ENCODE measurements at places on chromosomes 3 and 15.

- no peak for DNase-seq
Measured at GRCh38 chr3:42183991-42184632, 81.9 kb downstream of the CCK start.

DNA sequence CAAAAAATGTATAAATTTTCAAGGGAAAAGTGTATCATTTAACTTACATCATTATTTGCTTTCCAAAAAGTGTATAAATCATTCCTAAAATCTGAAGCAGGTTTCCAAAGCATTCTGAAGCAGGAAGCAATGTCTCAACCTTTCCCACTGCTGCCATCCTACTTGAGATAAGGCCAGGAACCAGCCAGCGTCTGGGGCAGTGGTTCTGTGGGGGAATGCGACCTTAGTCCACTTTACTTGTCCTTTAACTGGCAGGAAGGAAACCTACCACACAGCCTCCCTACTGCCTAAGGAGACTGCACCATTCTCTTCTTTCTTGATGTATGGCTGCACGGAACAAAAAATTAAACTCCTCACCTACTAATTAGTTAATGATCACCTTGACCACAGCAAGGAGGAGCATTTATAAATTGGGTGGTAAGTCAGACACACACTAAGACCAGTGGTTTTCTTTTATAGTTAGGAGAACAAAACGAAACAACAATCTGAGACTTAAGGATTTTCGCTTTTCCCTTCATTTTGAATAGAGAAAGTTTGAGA lies 3.7 kb downstream of the SORD start:
- no peak for DNase-seq

GRCh38 chr3:87287011-87287410 lies 10.6 kb upstream of the POU1F1 start:
- DNase-seq: no peak

DNA sequence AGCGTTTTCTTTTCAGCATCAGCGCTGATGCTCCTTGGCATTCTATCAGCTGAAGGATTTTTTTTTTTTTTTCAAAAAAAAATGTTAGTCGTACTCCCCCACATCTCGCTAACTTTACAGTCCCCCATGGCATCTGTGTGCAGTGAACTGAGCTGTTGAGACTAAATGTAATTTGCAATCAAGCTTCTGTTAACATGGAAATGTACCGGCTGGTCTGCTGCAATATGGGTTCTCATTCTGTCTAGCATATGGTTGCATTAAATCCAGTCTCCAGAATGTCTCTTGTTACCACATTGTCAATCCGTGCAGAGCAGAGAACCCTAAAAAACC lies 32.2 kb upstream of the TPRG1 start:
- DNase-seq: no peak

DNA sequence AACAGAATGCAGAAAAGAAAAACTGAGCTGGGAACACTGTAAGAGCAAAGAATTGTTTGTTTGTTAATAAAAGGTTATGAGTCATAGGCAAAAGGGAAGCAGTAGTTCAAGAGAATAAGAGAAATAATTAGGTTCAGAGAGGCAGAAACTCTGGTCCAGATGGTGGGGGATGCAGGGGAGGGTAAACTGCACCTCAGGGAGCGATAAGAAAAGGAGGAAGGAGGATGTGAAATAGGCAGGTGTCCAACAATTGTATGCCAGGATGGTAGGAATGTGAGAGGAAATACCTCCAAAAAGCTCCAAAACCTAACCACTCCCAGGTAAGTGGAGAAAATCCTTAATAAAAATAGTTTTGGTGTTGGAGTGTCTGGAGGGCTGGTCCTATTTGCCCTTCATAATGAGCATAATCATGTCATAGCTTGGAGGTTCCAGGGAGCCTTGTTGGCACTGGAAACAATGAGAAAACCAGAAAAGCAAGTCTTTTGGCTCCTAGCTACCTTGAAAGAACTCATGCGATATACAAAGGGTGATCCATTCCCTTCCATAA lies 405.4 kb upstream of the TBL1XR1 start:
- DNase-seq: no peak

GRCh38 chr3:197393711-197394110 lies 95.3 kb upstream of the DLG1 start:
- DNase-seq: no peak

GRCh38 chr3:88003115-88003755 lies 55.6 kb downstream of the CGGBP1 start:
- DNase-seq: no peak

GRCh38 chr3:2589336-2589969 lies 490.8 kb downstream of the CNTN4 start:
- no peak for DNase-seq

DNA sequence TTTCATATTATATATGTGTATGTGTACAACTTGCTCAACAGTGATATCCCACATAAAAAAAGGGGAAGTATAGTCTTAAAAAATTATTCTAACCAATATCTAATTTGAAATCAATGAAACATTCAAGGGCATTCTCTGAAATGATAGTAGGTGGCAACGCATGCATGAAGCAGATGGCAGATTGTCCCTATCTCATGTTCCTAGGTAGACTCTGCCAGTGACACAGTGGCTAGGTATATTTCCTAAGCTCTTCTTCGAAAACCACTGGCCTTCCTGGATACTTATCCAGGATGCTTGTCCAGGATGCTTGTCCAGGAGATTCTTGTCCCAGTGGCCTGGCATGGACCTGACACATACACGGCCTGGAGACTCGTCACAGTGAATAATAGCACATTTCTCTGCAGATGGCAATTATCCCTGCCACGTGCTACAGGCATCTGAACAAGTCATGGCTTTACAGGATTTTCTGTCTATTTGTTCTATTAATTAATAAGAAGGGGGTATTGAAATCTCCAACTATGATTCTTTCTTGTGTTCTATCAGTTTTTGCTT lies 54.9 kb downstream of the OCA2 start:
- DNase-seq: no peak

DNA sequence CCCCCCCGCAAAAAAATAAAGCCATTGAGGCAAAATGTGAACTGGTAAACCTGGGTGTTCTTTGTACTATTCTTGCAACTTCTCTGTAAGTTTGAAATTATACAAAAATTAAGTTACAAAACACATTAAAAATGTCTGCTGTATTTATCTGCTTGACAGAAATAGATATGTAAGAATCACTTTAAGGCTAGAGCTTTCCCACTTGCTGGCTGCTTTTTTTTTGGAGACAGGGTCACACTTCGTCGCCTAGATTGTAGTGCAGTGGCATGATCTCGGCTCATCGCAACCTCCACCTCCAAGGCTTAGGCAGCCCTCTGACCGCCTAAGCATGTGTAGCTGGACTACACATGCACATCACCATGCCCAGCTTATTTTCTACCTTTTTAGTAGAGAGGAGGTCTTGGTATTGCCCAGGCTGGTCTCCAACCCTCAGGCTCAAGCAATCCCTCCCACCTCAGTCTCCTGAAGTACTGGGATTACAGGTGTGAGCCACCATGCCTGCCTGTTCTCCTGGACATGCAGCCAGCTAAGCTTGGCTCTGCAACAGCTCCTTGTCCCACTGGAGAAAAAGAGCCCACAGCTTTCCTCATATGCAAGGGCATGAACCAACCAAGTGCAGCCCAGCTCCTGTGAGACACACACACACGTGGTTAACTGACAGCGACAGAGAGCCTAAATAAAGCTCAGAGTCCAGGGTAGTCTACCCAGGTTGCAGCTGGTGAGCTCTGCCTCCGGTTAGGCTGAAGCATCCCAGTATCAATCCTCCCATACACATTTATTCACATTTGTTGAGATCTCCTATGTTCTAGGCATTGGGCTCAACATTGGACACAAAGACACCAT lies 4.5 kb downstream of the RPS17 start:
- no peak for DNase-seq

DNA sequence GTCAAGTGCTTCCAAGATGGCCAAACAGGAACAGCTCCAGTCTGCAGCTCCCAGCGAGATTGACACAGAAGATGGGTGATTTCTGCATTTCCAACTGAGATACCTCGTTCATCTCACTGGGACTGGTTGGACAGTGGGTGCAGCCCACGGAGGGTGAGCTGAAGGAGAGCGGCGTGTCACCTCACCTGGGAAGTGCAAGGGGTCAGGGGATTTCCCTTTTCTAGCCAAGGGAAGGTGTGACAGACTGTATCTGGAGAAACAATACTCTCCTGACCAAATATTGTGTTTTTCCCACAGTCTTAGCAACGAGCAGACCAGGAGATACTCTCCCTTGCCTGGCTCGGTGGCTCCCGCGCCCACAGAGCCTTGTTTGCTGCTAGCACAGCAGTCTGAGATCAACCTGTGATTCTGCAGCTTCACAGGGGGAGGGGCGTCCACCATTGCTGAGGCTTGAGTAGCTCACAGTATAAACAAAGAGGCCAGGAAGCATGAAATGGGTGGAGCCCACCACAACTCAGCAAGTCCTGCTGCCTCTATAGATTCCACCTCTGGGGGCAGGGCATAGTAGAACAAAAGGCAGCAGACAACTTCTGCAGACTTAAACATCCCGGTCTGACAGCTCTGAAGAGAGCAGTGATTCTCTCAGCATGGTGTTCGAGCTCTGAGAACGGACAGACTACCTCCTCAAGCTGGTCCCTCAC lies 293.5 kb upstream of the SUCLG2 start:
- DNase-seq: peak; percentile 24

GRCh38 chr3:11076711-11077110 lies 77.6 kb upstream of the HRH1 start:
- DNase-seq: no peak

DNA sequence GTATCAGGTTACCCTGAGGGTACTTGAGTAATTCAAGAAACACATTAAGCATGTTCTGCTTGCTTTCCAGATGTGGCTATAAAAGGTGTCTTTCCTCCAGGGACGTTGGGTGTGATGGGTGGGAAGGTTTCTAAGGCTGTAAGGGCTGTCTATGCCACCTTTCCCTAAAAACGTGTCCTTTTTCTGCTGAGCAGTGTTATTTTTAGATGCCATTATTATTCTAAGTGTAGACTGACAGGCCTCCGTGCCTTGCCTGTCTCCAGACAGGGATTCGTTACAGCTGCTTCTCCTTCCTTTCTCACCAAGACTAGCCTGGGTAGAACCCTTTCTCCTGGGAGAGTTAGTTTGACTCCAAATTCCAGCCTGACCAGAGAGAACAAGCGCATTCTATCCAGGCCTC lies 26.8 kb upstream of the RHO start:
- no peak for DNase-seq

DNA sequence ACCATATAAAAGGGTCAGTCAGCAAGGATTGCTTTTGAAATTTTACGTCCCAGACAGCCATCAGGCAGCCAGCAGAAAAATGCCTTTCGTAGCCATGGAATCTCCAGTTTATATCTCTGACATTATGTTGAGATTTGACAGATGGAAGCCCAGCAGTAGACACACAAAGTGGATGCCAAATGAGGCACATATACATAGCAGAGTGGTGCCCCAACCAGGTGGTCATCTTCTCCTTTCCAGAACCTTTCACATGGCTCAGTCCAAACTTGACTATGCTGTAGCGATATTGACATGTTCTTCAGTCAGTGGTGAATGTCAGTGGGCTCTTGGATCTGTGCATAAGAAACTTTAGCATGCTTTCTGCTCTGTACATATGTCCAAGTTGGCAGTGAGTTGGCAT lies 123.3 kb upstream of the GBE1 start:
- no peak for DNase-seq

- DNase-seq: peak; percentile 72
Measured at GRCh38 chr3:195802795-195803194, 8.9 kb downstream of the MUC4 start.

DNA sequence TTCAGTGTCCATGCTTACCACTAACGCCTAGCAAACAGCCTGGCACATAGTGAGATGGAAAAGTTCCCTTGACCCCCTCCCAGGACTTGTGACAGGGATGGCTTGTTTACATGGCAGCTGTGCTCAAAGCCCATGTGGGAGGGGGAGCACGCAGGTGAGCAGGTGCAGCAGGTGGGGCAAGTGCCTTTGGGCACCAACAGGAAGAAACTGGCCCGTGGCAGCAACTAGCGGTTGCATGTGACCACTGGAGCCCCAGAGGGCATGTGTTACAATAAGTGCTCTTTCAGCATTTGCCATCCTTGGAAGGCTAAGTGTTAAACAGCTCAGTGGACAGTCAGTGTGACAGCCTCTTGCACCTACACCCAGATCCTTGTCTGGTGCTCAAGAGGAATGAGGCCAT lies 734.6 kb downstream of the TUSC7 start:
- no peak for DNase-seq

GRCh38 chr3:189841473-189842205 lies 210.4 kb downstream of the TP63 start:
- no peak for DNase-seq

GRCh38 chr3:188097791-188098190 lies 56.2 kb upstream of the LPP start:
- no peak for DNase-seq

DNA sequence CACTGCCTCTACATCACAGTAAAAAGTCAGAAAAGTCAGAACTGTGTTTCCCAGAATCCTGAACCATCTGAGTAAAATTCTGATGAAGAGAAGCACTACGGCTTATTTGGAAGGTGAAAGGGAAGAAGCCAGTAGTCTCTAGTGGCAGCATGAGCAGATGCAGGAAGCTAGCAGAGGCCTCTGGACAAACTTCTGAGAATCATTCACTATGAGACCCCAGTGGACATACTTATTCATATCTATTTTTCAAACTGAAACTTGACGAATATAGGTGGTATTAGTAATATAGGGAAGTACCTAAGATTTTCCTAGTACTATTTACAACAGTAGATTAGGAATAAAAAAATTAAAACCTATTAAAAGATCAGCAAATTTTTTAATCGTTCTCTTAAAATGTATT lies 272.8 kb upstream of the TTC14 start:
- no peak for DNase-seq

- no peak for DNase-seq
Measured at GRCh38 chr15:76196269-76197231, 114.7 kb downstream of the ETFA start.

GRCh38 chr3:24220859-24221657 lies 273.6 kb downstream of the THRB start:
- DNase-seq: no peak

DNA sequence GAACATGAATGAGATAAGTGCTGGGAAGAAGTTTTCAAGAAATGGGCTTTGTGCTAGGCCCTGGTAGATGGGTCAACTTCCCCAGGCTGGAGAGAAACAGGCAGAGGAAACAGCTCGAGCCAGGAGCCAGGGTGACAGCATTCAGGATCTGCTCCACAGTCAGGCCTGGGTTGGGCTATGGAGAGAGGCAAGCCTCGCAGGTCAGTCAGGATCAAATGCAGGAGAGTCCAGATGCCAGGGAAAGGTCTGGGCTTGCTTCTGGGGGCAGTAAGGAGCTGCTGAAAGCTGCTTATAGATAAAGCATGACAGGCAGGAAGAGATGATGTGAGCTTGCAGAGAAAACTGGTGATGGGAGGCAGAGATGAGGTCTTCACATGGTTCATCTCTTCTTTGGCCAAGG lies 11.0 kb upstream of the USP3 start:
- DNase-seq: no peak

DNA sequence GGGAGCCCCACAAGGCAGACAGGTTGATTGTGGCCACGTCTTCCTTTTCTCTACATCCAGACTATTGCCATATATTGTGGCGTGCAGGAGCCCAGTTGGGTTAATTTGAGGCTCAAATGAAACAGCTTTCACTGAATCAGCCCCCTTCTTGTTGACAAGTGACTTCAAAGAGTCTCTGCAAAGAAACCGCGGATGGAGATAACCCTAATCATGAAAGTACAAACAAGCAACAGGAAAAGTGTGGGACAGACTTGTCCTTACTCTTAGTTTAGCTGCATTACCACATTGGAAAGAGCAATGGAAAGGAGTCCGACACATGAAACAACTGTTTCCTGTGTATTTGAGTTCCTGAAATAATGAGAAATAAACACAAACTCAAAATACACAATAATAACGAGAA lies 3.3 kb downstream of the TMEM40 start:
- no peak for DNase-seq

- DNase-seq: no peak
Measured at GRCh38 chr3:126737527-126737926, 33.5 kb downstream of the CHCHD6 start.

- DNase-seq: no peak
Measured at GRCh38 chr3:67739851-67740250, 85.4 kb upstream of the SUCLG2 start.
